ENCODE measurements at places on chromosomes 5 and 9.

DNA sequence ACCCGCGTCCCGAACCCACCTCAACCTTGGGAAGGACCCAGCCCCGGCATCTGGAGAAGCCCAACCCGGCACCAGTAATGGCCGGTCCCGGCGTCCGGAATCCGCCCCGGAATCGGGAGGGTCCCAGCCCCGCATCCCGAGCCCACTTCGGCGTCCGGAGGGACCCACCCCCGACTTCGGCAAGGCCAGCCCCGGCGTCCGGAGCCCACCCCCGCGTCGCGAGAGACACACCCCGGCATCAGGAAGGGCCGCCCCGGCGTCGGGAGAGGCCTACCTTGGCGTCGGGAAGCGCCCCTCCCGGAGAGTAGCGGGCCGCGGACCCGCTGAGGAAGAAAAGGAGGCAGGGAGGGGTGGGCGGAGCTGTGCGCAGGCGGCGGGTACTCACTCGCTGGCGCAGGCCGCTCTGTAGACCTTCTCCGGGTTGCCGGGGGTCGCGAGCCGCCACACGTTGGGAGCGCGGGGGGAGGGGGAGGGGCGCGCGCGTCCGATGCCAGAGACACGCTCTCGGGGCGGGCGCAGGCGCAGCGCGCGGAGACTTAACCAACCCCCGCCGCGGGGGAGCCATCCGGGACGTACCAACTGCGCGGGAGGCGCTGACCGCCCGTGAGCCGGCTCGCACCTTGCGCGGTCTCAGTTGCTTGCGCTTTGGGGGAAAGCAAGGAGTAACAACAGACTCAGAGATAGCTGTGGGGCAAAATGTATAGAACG is at the start of gene UIMC1:
Gene UIMC1, minus strand, starts transcription at position 515 of the 708 bp plus-strand sequence. CDS start 24,164 bp downstream, outside the sequence.
- peak; percentile 88 for DNase-seq

GRCh38 chr9:107279086-107279485 is 4.0 kb upstream of the RAD23B start:
- DNase-seq: no peak

GRCh38 chr5:11212706-11213105 is 451.7 kb upstream of the DAP start:
- no peak for DNase-seq

GRCh38 chr9:129580211-129580915 is 40.5 kb downstream of the C9orf50 start:
- no peak for DNase-seq

DNA sequence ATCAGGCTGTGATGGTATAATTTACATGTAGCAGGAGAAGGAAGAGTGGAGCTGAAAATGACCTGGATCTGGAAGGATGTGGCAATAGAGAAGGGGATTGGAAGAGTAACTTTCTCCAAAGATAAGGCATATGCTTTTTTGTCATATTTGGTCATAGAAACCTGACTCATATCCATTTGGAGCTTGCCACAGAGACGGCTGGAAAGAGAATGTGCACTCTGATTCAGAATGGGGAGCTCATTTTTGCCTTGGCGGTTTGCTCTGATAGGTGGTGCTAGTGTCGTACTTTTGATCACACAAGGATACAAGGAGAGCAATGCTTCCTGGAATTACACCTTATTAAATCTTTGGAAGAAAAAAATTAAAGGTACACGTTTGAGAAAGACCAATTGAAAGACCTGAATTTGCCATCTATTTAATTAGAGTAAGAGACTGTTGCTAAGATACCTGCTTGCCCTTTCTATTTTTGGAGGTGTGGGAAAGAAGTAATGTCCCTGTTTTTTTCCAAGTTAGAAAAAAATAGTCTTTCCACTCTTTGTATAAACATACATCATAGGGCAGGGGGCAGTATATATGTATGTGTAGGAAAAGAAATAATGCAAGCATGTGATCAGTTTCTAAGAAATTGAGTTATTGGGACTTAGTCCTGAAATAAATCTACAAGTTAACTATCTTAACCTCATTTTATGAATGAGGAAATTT is 5.4 kb downstream of the LSM11 start:
- peak; percentile 46 for DNase-seq

DNA sequence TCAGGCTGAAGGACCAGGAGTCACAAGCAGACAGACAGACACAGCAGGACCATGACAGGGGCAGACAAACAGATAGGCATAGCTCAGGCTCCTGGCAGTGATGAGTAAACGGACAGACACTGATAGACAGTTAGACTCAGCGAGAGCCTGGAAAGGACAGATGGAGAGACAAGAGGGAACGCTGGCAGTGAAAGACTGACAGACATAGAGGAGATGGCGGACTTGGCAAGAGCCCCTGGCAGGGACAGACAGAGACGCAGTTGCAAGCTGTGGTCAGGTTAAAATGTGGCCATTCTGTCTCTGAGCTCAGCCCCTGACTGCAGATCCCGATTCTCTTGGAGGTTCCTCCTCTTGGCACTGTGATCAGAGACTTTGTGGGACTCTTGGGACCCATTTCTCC is 13.6 kb downstream of the CSF2 start:
- no peak for DNase-seq

GRCh38 chr5:56358703-56359681 is 125.9 kb upstream of the ANKRD55 start:
- DNase-seq: no peak

DNA sequence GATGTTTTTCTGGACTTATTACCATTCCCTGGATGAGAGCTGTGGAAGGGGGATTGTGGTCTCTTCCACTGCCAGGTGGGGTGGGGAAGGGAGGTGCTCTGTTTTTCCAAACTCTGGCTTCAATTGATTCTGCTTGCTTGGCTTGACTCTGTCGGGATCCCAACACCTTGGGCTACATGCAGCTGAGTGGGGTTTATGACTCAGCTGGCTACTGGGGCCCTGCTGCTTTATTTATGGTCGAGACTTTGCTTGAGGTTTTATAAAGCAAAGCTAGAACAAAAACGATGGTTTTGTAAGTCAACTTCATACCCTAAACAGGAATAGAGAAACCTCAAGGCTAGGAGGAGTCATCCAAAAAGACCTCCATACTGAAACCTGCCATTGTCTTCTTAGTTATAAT is 76.3 kb downstream of the AOPEP start:
- DNase-seq: no peak

DNA sequence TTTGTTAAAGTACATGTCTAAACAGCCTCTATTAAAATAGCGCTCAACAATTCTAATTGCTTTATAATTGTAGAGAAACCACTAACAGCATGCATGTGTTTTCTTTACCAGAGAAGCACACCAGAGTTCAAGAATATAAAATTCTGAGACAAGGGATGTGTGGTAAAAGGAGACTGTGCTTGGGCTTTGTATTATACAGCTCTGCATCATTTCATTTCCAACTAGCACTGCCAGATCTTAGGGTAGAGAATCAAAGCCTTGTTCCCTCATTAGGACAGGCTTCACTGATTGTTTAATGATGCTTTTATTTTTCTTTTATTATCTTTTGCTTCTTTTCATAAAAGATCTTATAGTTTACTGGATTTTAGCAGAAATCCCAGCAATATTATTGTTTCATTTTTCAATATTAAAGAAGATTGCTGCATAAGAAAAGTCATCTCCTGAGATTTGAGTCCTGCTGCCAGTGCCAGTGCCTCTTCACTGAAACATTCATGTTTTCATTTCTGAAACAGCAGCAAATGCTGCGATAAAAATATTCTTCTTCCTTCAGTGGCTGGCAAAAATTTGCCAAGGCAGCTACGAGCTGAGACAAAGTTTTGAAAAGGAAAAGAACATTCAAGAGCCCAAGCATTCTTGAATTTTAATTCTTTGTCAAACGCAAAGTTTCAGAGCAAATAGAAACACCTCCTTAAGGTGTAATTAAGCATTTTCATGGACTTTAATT is 491.0 kb upstream of the PIK3R1 start:
- no peak for DNase-seq

DNA sequence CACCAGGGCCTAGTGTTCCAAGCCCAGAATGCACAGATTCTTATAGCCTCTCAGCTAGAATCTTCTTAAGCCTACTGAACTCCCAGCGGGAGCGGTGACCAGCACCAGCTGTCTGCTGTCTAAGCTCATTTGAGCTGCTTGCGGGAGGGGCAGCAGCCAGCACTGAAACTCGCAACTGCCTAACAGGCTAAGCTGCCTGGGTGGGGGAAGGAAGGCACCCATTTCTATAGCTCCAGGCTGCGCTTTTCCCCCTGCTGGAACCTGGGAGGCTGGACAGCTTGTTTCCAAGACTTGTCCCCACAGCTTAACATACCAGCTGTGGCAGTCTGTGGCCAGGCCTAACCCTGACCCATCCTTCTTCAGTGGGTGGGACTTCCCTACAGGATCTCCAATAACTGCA is 512.9 kb downstream of the EFNA5 start:
- DNase-seq: no peak

DNA sequence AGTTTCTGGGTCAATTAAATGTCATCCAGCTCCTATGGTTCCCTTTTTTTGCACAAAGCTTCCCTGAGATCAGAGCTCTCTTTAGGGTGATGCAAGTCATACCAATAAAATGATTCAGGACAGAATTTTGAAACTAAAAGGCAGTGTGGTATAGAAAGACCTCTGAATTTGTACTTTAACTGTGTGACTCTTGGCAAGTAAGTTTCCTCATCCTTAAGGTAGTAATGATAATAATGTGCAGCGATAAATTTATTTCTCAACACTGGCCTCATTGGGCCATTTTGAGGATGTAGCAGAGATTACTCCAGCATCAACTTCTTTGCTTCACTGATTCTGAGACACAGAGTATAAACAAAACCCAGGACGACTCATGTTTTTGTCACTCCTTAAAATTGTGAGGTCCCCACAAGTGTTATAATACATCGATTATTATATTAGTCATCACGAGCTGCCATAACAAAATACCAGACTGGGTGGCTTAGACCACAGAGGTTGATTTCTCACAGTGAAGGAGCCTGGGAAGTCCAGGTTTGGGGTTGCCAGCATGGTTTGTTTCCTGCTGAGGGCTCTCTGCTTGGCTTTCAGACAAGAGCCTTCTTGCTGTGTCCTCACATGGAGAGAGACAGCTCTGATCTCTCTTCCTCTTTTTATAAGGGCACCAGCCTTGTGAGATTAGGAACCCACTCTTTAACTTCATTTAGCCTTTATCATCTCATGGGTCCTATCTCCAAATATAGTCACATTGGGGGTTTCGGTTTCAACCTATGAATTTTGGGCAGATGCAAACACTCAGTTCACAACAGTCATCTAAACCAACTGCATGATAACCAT is 293.0 kb downstream of the ZNF608 start:
- DNase-seq: no peak

DNA sequence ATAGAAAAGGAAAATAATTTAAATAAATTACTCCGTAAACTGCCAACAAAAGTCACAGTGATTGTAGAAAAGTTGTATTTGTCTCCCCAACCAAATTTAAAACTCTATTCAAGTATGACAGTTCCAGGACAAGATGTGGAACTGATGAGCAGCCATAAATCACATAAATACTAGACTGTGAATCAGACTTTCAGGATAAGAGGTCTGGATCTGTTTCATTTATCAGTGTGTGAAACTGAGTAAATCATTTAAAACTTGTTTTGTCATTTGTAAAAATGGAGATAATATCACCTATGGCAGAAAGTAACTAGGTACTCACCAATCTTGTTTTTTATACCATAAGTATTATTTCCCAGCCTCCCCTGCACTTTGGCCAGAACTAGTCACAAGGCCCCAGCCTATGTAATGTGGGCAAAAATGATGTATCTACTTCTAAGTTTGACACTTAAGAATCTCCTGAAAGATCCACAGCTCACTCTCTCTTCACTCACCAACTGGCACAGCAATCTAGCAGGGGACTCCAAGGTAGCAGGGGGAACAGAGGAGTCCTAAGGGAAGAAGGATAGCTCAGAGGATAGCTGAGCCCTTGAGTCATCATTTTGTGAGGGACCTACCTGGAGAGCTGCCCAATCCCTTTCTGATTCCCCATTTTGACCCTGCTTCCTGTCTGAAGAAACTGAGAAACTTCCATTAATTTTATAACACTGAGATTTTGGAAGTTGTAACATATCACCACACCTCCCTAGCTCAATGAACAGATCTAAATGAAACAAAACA is 31.6 kb downstream of the TMEM161B start:
- no peak for DNase-seq

- no peak for DNase-seq
Observed at GRCh38 chr9:116944714-116945534, 257.8 kb downstream of the TRIM32 start.

GRCh38 chr5:177601577-177602457 is 1.9 kb downstream of the B4GALT7 start:
- DNase-seq: no peak

GRCh38 chr9:99736291-99736690 is 85.4 kb upstream of the NR4A3 start:
- no peak for DNase-seq

DNA sequence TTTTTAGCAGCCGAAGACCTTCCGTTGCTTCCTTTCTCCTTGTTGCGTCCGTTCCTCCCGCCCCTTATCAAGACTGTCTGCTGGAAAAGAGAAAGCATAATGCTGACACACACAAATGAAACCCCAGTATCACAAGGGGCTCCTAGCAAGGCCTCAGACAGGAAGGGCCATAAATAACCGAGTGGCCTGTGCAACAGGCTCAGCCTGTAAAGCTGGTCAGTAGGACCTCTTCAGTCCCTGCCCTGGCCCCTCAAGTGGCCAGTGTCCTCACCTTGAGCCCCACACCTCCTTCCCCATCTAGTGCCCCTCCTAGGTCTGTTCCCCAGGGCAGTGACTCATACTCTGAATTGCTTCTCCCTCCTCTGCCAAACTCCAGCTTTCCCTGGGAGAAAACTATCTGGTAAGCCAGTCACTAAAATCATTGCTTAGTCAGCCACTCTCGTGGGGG is 174.6 kb upstream of the IL12B start:
- peak; percentile 20 for DNase-seq

- no peak for DNase-seq
Observed at GRCh38 chr9:109181284-109181683, 14.2 kb upstream of the FRRS1L start.

GRCh38 chr5:138177941-138178515 is 402 bp downstream of the BRD8 start:
- DNase-seq: peak; percentile 5

DNA sequence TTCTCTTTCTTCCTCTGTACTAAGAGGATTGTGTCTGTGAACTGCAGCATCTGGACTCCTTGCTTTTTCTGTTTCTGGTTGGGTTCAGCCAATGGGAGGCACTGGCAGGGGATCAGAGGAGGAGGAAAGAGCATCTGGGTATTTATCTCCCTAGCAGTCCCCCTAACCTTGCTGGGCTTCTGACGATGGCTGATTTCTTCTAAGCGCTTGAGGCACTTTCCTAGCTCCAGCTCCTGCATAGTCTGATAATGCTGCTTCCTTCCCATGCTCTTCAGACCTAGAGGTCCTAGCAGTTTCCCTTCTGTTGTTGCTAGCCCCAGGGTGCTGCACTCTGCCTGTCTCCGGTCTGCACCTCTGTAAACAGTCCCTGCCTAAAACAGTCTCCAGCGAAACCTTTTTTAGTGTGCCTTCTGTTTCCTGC is 225.1 kb downstream of the PDZD2 start:
- DNase-seq: no peak
